ENCODE measurements at places on chromosomes 1 and 21.

- DNase-seq = no peak
These were observed 7.4 kb downstream of the COP1 start for GRCh38 chr1:176199707-176200106.

DNA sequence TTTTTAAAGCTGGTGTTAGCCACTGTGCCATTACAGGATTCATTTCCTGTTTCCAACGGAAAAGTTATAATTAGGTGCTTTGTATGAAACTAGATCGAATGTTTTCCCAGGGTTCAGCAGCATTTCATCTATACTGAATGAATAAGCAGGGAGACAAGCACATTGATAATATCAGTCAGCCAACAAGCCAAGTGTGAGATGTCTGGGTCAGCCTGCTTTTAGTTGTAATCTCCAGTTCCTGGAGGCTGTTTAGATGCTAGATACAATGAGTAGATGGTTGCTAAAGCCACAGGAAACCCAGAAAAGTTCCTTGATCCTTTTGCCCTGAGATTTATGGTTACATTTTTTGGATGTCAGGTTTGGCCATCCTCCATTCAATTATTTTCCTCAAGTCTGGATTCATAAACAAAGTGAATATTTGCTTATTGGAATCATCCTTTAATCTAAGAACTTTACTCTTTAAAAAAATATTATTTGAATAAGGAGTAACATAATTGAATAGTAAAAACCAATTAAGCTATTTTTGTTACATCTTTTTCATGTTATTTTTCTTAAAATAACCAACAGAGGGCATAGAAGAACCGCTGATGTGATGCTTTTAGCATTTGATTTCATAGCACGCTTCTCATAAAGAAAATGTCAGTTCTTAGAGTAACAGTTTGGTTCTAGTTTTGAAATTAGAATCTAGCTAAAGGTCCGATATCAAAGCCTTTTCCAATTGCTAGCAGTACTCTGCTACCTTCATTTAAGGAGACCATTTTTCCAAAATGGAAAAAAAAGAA lies 76.6 kb downstream of the HSPA13 start:
- DNase-seq = no peak

- no peak for DNase-seq
These were observed 11.7 kb upstream of the MATN1 start for GRCh38 chr1:30735124-30735523.

- no peak for DNase-seq
These were observed 73.7 kb downstream of the S1PR1 start for GRCh38 chr1:101310506-101310905.

- no peak for DNase-seq
These were observed 295.0 kb upstream of the NCAM2 start for GRCh38 chr21:20703112-20703767.

- DNase-seq = no peak
These were observed 264.3 kb downstream of the RHOU start for GRCh38 chr1:228999446-229000170.

Measured in stimulated activated effector memory CD8-positive, alpha-beta T cell treated with anti-CD3 and anti-CD28 coated beads, Interleukin-12 subunit alpha, Interleukin-12 subunit beta, amount 100 ng/mL, for 72 hours (primary cell).